Lower lobe of right lung (tissue), 2 donors: ENCODE measurements at places on chromosomes 16 and 17.
A peak's percentile ranks its signal among the peaks of the same experiment; 100 is the strongest.

GRCh38 chr17:67270416-67270815 lies 25.4 kb upstream of the HELZ start:
- DNase-seq = no peak

GRCh38 chr16:35186045-35186759 lies 1726.8 kb downstream of the TP53TG3F start:
- DNase-seq = peak; percentile 16

DNA sequence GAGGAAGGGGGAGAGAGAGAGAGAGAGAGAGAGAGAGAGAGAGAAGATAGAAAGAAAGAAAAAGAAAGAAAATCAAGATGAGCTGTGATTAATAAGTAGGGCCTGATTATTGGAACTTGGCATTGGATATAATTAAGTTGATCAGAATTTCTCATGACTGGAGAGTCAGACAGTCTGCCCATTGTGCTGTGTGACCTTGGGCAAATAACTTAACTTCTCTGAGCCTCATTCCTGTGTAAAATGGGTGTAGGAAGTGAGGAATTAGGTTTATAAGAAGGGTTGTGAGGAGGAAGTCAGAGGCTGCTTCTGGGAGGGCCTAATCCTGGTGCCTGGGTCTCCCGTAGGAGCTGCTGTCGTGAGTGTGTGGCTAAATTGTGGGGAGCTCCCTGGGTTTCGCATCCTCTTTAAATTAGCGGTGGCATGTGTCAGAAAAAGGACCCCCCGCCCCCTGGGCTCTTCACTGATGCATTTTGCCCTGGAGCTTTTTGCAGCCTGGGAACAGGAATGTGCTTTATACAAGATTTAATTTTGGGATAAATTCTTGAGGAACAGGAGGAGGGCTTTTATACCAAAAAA lies 76.0 kb downstream of the CMIP start:
- DNase-seq = peak; percentile 22

- DNase-seq = no peak
Measured at GRCh38 chr17:78184351-78184750, 2.5 kb downstream of the TK1 start.

DNA sequence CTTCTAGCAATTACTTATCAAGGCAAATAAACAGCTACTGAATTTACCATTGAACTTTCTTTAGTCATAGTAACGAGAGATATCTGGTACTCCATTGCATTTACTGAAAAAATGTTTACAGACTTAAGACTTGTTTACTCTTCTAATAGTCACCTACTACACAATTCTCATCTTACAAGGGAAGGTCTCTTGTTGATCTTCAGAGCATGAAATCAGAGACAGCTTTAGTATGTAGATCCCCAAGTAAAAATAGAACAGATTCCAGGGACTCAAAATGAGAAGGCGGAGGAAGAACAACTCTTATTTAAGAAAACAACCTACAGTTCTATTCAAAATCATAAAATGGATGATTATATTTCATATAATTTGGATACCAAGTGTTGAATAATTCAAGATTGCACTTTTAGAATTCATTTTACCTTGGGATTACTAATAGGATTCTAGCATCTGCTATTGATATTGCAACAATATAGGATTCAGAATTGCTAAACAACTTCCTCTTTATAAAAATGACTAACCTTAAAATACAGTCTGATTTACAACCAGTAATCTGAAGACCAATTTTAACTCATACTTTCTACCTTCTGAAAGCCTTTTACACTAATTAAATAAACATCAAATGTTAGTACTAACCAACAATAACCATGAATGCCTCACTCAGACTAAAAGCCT lies 20.8 kb downstream of the UBE2G1 start:
- DNase-seq = no peak

- no peak for DNase-seq
Measured at GRCh38 chr16:88405216-88406060, 22.7 kb downstream of the ZNF469 start.

- no peak for DNase-seq
Measured at GRCh38 chr16:58495521-58496331, 4.2 kb upstream of the NDRG4 start.

DNA sequence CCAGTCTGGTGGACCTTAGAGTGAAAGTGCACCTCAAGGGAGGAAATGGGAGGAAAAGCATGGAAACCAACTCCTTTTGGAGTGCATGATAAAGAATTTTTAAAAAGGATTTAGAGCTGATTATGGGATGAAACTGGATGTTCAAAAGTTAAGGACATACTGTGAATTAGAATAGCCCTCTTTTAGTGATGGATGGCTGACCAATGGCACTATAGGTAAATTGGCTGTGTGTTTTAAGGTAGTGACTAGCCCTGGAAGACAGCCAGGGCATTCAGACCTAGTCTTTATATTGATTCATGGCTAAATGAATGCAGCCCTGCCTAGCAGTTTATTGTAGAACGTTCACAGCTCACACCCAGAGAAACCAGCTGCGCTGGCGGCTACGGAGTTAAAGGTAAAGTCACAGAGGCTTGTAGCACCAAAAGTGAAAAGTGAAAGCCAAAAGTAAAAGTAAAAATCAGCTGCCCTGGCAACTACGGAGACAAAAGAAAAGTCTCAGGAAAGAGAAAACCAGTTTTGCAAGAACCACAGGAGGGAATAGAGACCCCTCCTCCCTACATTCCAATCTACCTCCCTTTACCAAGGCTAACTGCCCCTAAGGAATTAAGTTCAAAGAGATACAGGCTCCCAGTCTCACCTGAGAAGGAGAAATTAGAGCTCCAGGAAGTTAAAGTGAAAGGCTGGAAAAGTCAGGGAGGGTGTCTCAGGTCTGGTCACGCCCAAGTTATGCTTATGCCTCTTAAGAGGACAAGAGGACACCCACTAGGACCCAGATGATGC lies 21.8 kb downstream of the ACSM1 start:
- peak; percentile 49 for DNase-seq

DNA sequence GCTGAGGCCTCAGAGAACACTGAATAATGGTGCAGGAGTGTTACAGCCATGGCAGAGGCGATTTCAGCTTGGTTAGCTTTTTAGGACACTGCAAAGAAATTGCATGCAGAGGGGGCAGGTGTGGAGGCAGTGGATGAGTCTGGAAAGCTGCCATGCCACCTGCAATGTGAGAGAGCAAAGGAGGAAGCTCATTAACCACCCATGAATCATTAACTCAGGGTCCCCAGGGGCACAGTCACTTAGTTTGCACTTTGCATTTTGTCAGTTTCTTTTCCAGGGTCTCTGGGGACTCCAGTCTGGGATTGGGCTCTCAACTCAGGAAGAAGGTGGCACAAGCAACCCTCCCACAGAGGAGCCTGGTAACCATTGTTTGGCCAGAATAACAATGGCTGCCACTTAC lies 132.9 kb downstream of the USP31 start:
- no peak for DNase-seq

- DNase-seq = peak; percentile 63
Measured at GRCh38 chr17:50904518-50905459, 38.6 kb upstream of the TOB1 start.

DNA sequence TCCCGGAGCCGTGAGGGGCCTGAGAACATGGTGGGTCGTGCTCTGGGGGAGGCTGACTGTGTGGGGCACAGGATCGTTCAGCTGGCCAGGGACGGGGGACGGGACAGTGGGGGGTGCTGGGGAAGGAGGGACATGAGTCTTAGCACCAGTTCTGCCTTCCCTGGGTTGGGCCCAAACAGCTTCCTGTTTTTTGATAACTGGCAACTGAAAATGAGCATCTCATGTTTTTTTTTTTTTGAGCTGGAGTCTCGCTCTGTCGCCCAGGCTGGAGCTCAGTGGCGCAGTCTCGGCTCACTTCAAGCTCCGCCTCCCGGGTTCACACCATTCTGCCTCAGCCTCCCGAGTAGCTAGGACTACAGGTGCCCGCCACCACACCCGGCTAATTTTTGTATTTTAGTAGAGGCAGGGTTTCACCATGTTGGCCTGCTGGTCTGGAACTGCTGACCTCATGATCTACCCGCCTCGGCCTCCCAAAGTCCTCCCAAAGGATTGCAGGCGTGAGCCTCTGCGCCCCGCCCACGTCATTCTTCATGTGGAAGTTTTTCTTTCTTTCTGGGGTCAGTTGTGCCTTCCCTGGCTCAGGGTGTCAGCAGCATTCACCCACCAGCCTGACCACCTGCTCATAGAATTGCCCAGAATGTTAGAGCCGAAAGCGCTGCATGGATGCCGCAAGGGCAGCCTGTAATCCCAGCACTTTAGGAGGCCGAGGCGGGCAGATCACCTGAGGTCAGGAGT lies 6.4 kb downstream of the ASPSCR1 start:
- DNase-seq = peak; percentile 32

DNA sequence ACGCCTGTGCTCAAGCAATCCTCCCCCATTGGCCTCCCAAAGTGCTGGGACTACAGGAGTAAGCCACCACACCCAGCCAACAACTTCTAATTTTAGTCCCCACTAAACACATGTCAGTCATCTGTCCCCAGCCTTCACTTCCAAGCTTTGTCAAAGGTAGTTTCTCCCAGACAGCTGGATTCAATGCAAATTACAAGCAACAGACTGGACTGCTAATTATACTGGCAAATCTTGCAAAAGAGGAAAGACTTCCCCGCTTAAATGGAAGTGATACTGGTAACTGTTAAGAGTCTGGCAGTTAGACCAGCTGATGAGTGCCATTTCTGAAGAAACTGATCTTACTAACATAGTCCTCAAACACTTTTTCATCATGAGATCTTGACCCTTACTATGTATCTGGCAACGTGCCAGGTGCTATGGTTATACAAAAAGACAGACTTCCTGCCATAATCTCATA lies 8.2 kb upstream of the GGA2 start:
- DNase-seq = no peak

GRCh38 chr16:83473926-83474650 lies 333.7 kb upstream of the HSBP1 start:
- no peak for DNase-seq

DNA sequence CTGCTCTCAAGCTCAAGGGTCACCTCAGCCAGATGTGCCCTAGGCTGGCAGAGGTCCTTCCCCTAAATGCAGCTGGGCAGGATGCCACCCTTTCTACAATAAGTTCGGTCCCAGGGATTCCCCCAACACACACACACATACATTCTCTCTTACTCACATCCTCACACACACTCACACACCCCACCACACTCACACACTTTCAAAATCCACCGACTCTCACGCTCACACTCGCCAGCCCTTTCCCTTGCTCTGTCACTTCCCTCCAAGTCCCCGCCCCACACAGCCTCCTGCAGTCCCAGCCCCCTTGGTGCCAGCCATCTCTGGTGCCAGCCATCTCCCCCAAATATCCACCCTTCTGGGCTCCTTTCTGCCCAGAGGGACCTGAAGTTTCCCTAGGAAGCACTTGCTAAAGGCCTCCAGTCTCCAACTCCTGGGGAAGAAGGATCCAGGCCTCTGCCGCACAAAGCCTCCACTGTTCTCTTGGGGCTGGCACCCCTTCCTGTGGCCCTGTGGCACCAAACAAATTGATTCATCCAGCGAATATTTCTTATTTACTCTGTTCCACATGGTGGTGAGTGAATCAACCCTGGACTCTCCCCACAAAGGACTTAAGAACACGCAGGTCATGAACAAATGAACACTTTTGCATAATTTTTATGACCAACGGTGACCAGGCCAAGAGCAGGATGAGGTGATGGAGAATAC lies 3.8 kb upstream of the USP36 start:
- no peak for DNase-seq

- DNase-seq = no peak
Measured at GRCh38 chr16:1182950-1183907, 30.3 kb downstream of the CACNA1H start.

DNA sequence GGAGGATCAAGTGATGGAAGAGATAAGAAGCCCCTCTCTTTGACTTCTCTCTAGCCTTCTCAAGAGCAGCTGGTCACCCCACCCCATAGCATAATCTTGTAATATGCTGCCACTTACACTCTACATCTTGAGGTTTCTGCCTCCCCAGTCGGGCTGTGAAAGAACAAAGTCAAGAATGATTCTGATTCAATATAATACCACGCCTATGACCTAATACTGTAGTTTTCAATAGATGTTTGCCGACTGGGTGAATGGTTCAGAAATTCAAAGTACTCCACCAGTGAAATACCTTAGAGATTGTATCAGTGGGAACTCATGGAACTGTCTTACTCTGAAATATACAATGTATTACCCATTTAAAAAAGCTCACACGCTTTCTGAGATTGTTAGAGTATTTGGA lies 93.0 kb upstream of the ZFHX3 start:
- DNase-seq = no peak

- peak; percentile 59 for DNase-seq
Measured at GRCh38 chr17:42345396-42346073, 42.7 kb downstream of the STAT3 start.

GRCh38 chr17:17681744-17682292 lies 560 bp downstream of the RAI1 start:
- no peak for DNase-seq

- no peak for DNase-seq
Measured at GRCh38 chr17:76394166-76394565, 9.8 kb downstream of the SPHK1 start.

DNA sequence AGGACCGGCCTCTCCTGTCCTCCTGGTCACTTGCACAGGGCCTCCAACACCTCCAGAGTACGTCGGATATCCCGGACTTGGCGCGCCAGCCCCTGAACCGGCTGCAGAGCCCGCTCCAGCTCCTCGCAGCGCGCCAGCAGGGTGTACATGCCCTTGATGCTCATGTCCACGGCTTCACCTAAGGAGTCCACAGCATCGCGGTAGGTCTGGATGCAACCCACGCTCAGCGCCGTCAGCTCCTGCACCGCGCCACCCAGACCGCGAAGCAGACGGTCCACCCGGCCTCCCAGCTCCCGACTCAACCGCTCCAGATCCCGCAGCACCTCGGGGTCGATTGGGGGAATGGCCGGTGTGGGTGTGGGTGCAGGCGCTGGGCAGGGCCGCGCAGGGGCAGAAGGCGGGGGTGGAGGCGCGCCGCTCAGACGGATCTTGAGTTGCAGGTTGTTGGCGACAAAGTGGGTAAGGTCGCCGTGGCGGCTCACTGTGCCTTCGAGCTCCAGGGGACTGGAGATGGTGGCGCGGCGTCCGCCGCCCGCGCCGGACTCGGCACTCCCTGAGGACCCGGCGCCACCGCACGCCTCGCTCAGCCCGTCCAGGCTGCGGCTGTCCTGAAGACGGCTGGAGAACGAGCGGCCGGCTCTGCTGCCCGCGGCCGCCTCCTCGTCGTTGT lies 804 bp downstream of the BORCS6 start:
- DNase-seq = peak; percentile 59

GRCh38 chr17:81108220-81108619 lies 57.1 kb upstream of the PVALEF start:
- DNase-seq = no peak

DNA sequence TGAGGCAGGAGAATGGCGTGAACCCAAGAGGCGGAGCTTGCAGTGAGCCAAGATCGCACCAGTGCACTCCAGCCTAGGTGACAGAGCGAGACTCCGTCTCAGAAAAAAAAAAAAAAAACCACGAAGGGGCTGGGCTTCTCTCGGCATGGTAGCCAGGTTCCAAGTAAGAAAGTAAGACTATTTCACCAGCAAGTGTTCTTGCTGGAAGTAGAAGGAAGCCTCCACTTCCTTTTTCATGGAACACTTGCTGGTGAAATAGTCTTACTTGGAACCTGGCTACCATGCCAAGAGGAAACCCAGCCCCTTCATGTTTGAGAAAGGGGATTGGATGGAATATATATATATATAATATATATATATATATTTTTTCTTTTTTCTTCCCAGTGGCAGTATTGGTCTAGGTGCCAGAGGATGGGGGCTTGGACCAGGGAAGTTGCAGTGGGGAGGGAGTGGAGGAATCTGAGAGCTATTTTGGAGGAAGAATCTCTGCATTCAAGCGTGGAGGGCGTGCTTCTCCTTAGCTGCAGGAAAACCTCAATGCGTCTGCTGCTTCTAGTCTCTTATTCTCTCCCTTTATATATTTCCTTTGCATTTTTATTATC lies 7.2 kb upstream of the N4BP1 start:
- no peak for DNase-seq
